ENCODE measurements at places on chromosomes 3 and 15. TPM values are rescaled to one million over a fixed set of nuclear protein-coding genes. Genes with fewer than 3 reads are reported as not detected.

- no peaks in the 10 kb centered on the region for H3K4me1 ChIP-seq
- no peaks in the 10 kb centered on the region for H3K36me3 ChIP-seq
- H3K27me3 ChIP-seq = no peaks in the 10 kb centered on the region
- no peak overlapping the region for H3K4me3 ChIP-seq
These were observed 426.7 kb downstream of the AGBL1 start for GRCh38 chr15:86506401-86506800.

DNA sequence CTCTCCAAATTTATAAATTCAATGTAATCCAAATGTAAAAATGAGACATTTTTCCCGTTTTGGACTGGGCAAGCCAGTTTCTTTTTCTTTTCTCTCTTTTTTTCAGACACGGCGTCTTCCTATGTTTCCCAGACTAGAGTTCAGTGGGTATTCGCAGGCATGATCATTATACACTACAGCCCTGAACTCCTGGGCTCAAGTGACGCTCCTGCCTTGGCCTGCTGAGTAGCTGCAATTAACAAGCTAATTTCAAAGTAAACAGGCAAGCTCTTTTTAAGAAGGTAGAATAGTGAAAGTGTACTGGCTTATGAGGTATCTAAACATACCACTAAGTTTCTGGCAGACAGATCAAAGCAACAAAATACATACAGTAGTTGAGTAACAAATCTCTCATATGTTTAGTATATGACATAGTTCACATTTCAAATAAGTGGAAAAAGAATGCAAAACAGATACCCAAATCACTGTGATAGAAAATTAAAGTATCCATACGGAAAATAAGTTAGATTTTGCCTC lies 13.5 kb downstream of the HIGD1A start:
- H3K27me3 ChIP-seq = no peaks in the 10 kb centered on the region
- no peak overlapping the region for H3K4me3 ChIP-seq
- peaks cover 29% of the 10 kb centered on the region for H3K36me3 ChIP-seq
- no peak overlapping the region for H3K27ac ChIP-seq

- H3K36me3 ChIP-seq = no peaks in the 10 kb centered on the region
- no peaks in the 10 kb centered on the region for H3K27me3 ChIP-seq
- H3K4me1 ChIP-seq = peaks cover 6% of the 10 kb centered on the region
- DNase-seq = no peak
- no peak overlapping the region for H3K4me3 ChIP-seq
These were observed 130.1 kb upstream of the BHLHE40 start for GRCh38 chr3:4849136-4849535.

DNA sequence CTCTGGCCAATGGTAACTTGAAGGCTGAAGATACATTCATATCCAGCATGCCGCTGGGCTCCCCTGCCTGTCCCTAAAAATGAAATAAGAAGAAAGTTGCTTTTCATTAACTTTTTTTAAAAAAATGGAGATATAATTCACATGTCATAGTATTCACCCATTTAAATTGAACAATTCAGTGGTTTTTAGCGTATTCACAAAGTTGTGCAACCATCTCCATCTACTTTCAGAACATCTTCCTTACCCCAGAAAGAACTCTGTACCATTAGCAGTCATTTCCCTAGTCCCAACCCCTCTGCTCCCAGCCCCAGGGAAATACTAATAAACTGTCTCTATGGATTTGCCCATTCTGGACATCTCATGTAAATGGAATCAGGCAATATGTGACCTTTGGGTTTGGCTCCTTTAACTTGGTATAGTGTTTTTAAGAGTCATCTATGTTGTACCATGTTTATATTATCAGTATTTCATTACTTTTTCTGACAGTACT lies 55.8 kb upstream of the GATM start:
- H3K36me3 ChIP-seq = no peaks in the 10 kb centered on the region
- no peak overlapping the region for H3K4me3 ChIP-seq
- H3K27ac ChIP-seq = no peak overlapping the region
- peaks cover 8% of the 10 kb centered on the region for H3K4me1 ChIP-seq
- DNase-seq = no peak

DNA sequence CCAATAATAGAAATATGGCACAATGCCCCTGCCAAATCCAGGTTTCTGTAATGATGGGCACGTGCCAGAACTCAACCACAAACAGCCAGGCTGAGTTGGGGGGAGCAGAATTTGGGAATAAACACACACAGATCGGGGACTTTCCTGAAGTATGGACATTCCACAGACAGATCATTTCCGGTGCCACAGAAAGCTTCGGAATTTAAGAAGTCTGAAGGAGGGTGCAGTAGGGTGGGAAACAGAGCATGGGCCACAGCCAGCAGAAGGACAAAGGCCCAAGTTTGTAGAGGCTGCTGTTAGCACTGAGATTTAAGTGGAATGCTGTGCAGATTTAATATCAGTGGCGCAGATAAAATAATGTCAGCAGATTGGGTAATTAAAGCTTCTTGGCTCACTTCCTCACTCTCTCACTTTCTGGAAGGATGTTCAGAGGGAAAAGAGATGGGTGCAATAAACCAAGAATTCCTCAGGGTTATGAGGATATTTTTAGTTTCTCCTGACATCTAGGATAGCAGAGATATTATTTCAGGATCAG lies 67.4 kb downstream of the MYLK start:
- H3K27ac ChIP-seq = no peak overlapping the region
- DNase-seq = no peak

DNA sequence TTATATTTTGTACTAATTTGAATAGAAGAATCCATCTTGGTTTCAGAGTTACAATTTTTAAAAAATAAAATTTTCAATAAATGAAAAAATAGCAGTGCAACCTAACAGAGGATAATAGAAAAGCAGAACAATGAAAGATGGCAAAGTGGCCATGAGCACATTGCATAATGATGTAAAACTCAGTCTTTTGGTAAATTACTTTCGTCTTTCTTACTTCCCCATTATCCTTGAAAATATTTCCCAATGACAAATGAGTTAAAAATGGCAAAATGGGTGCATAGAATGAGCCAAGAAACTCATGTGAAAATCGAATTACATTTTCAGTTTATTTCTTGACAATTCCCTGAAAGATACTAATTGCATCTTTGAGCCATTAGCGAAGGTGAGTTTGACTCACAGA lies 236.4 kb downstream of the CDIN1 start:
- H3K27ac ChIP-seq = no peak overlapping the region
- no peak overlapping the region for H3K4me3 ChIP-seq
- DNase-seq = no peak
- H3K4me1 ChIP-seq = peaks cover 6% of the 10 kb centered on the region
- H3K36me3 ChIP-seq = no peaks in the 10 kb centered on the region

GRCh38 chr15:84570164-84570735 lies 30.6 kb upstream of the ZSCAN2 start:
- no peaks in the 10 kb centered on the region for H3K36me3 ChIP-seq
- DNase-seq = no peak
- no peaks in the 10 kb centered on the region for H3K27me3 ChIP-seq
- H3K4me1 ChIP-seq = peaks cover 17% of the 10 kb centered on the region

DNA sequence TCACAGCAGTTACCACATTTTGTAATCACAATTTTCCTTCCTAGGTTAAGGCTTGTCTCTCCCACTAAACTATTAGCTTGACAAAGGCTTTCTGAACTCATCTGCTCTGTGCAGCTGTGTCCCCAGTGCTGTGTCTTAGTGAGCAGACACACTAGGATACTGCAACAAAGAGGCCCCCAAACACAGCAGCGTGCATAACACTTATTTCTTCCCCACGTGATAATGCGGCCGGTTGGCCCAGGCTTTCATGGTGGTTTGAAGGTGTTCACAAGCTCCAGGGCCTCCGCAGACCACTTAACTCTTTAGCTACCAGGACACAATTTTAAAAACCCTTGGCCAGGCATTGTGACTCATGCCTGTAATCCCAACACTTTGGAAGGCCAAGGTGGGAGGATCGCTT lies 2.2 kb upstream of the HDAC11 start:
- DNase-seq = no peak
- no peaks in the 10 kb centered on the region for H3K27me3 ChIP-seq
- H3K36me3 ChIP-seq = no peaks in the 10 kb centered on the region

DNA sequence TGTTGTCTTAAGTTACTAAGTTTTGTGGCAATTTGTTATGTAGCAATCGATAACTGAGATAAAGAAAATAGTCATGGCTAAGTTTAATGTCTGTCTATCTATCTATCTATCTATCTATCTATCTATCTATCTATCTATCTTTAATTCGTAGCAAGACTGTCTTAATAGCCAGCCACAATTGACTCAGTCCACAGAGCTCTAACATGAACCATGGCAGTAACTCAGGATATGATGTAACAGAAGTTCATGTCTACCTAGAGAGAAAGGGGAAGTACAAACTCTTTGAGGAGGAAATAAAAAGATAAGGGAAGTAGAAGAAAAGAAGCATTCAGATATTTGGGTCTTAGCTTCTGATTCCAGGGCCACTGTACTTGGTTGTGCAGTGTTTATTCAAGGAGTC lies 61.5 kb upstream of the FNDC3B start:
- no peaks in the 10 kb centered on the region for H3K4me1 ChIP-seq
- no peak for DNase-seq
- H3K4me3 ChIP-seq = no peak overlapping the region
- no peaks in the 10 kb centered on the region for H3K36me3 ChIP-seq
- no peak overlapping the region for H3K27ac ChIP-seq

Gene EPHA6
- 1.2 TPM for total RNA-seq

GRCh38 chr3:152742368-152743347 lies 92.3 kb upstream of the P2RY1 start:
- no peak for DNase-seq
- no peak overlapping the region for H3K27ac ChIP-seq
- no peaks in the 10 kb centered on the region for H3K36me3 ChIP-seq
- no peaks in the 10 kb centered on the region for H3K27me3 ChIP-seq
- H3K4me1 ChIP-seq = no peaks in the 10 kb centered on the region

DNA sequence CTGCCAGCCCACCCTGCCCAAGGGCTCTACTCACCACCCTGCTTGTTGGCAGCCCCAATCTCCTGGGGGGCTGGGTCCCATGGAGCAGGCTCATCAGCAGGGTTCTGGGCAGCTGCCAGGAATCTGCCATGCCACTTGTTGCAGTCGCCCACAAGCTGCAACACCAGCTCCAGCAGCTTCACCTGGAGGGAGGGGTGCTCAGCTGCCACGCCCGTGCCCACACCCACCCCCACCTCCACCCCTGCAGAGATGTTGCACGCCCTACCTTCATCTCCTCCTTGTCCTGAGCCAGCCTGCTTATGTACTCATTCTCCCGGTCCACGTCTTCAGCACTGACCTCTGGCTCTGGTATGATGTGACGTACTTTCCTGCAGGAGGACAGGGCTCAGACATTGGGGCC lies 77.9 kb upstream of the C2CD4B start:
- H3K4me1 ChIP-seq = no peaks in the 10 kb centered on the region
- no peak overlapping the region for H3K27ac ChIP-seq
- no peak overlapping the region for H3K4me3 ChIP-seq
- H3K36me3 ChIP-seq = no peaks in the 10 kb centered on the region

DNA sequence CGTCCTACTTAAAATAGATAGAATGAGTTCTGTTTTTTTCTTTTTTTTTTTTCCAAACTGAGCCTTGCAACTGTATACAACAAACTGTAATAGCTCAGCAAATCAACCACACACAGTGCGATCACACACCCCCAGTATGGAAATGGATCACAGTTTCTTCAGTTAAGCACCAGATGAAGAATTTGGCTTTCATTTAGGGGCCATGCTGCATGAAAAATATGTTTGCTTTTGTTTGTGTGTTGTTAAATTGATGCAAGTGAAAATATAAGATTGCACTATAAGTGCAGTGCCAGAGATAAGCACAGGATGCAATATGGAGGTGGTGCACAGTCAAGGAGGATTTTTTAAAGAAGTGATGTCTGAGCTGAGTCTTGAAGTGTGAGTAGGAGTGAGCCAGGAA lies 17.8 kb downstream of the CCDC54 start:
- H3K36me3 ChIP-seq = no peaks in the 10 kb centered on the region
- no peak overlapping the region for H3K27ac ChIP-seq

Gene C2CD4A
- not detected for total RNA-seq

Gene ZBBX
- not detected for total RNA-seq

GRCh38 chr3:25665315-25666280 lies 891 bp upstream of the TOP2B start:
- no peak for DNase-seq
- H3K27ac ChIP-seq = peak overlapping the region; percentile 97
- H3K4me3 ChIP-seq = peak overlapping the region; percentile 74
- no peaks in the 10 kb centered on the region for H3K36me3 ChIP-seq

- no peaks in the 10 kb centered on the region for H3K27me3 ChIP-seq
- DNase-seq = no peak
- peaks cover 4% of the 10 kb centered on the region for H3K4me1 ChIP-seq
- no peak overlapping the region for H3K27ac ChIP-seq
- no peak overlapping the region for H3K4me3 ChIP-seq
These were observed 63.0 kb downstream of the ARHGAP31 start for GRCh38 chr3:119357190-119357589.

GRCh38 chr3:29168696-29169095 lies 112.2 kb upstream of the RBMS3 start:
- no peaks in the 10 kb centered on the region for H3K27me3 ChIP-seq
- H3K27ac ChIP-seq = no peak overlapping the region
- H3K4me1 ChIP-seq = no peaks in the 10 kb centered on the region

DNA sequence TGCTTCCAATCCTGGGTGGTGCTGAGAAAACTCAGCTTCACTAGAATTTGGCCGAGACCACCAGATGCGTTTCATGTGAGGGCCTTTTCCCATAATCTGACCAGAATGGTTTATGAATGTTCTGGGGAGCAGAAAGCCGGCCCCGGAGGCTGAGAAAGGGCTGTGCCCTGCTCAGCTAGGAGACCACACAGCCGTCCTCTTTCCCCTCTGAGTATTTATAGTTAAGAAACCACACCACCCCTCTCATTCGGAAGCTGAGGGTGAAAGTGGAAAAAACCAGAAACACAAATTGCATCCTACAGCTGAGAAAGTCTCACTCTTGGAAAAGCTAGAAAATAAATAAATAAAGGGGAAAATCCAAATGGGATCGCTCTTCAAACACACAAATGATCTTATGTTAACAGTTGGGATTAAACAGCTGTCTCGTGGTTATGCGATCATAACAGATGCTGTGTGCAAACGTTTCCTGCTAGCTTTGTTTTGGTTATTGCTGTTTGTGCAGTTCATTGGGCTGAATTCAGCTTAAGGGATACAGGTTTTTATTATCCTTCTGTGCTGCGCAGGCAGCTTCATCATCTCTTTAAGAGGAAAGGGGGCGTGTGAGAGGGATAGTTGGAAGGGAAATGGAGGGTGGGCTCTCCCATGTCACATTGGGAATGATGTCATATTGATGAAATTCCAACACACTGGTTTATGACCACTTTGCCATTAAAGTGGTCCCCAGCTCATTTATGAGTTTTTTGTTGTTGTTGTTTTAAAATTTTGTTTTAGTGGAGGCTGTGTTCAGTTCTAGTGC lies 1026.2 kb upstream of the NR2F2 start:
- H3K27ac ChIP-seq = peak overlapping the region; percentile 82
- no peaks in the 10 kb centered on the region for H3K36me3 ChIP-seq
- H3K27me3 ChIP-seq = no peaks in the 10 kb centered on the region
- DNase-seq = no peak
- H3K4me1 ChIP-seq = peaks cover 21% of the 10 kb centered on the region

- no peaks in the 10 kb centered on the region for H3K27me3 ChIP-seq
- H3K27ac ChIP-seq = no peak overlapping the region
- H3K4me1 ChIP-seq = no peaks in the 10 kb centered on the region
- no peaks in the 10 kb centered on the region for H3K36me3 ChIP-seq
- H3K4me3 ChIP-seq = no peak overlapping the region
- no peak for DNase-seq
These were observed 118.1 kb upstream of the MEIS2 start for GRCh38 chr15:37218351-37218916.

Gene RUVBL1
- 26.0 TPM for total RNA-seq

Gene GABRR3
- not detected for total RNA-seq
